ENCODE measurements at places on chromosomes 4 and X.

- H3K36me3 ChIP-seq = peaks cover 42% of the 10 kb centered on the region
- peaks cover 6% of the 10 kb centered on the region for H3K4me1 ChIP-seq
- no peak overlapping the region for H3K4me3 ChIP-seq
- H3K27ac ChIP-seq = no peak overlapping the region
- no peaks in the 10 kb centered on the region for H3K27me3 ChIP-seq
Observed at GRCh38 chr4:2930135-2930757, 33.0 kb downstream of the NOP14 start.

DNA sequence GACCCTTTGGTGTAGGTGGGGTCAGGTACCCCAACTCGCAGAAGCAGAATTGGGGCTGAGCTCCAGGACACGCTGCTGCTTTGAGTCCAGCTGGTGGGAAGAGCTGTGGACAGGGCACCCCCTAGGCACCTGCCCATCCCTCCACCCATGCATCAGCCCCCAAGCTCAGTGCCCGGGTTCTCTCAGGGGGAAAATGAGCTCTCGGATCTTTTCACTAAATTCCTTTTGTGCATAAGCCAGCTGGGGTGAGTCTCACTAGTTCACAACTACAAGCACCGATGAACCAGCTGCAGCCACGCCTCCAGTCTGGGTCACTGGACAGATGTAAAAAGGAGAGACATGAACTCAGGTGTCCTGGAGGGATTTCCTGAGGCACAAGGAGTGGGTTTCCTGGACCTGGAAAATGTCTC, 286.8 kb downstream of the CRLF2 start:
- H3K4me1 ChIP-seq = no peaks in the 10 kb centered on the region
- DNase-seq = no peak
- no peak overlapping the region for H3K4me3 ChIP-seq

GRCh38 chrX:66399273-66399672, 235.2 kb downstream of the HEPH start:
- DNase-seq = no peak
- H3K4me3 ChIP-seq = no peak overlapping the region
- no peaks in the 10 kb centered on the region for H3K27me3 ChIP-seq
- no peaks in the 10 kb centered on the region for H3K36me3 ChIP-seq

- no peaks in the 10 kb centered on the region for H3K4me1 ChIP-seq
- H3K4me3 ChIP-seq = no peak overlapping the region
- H3K27me3 ChIP-seq = peaks cover 14% of the 10 kb centered on the region
- no peaks in the 10 kb centered on the region for H3K36me3 ChIP-seq
Observed at GRCh38 chr4:7716010-7716721, 223.5 kb downstream of the AFAP1 start.

- no peak overlapping the region for H3K27ac ChIP-seq
- DNase-seq = no peak
- H3K36me3 ChIP-seq = no peaks in the 10 kb centered on the region
- H3K4me3 ChIP-seq = no peak overlapping the region
Observed at GRCh38 chr4:159370286-159370685, 267.4 kb downstream of the RAPGEF2 start.

DNA sequence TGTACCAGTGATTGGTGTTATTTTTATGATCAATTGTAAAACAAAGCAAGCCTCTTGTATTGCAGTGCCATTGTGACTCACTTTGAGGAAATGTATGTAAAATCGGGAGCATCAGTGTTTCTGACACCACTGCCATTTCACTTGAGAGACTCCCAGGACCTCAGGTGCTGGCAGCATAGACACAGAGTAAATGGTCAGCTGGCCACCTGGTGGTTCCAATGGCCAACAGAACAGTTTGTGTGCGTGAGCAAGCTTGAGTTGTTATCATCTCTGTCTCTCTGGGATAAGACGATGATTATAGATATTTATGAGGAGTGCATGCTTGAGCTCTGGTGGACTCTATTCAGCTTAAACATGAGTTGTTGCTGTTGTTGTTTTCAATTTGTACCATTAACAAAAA, 356.6 kb downstream of the GUCY2F start:
- H3K27ac ChIP-seq = no peak overlapping the region
- H3K4me1 ChIP-seq = no peaks in the 10 kb centered on the region
- H3K36me3 ChIP-seq = no peaks in the 10 kb centered on the region
- no peak for DNase-seq
- peaks cover 86% of the 10 kb centered on the region for H3K27me3 ChIP-seq
- no peak overlapping the region for H3K4me3 ChIP-seq

- no peaks in the 10 kb centered on the region for H3K36me3 ChIP-seq
- no peak overlapping the region for H3K27ac ChIP-seq
- peak; percentile 74 for DNase-seq
- no peak overlapping the region for H3K4me3 ChIP-seq
- H3K4me1 ChIP-seq = peaks cover 8% of the 10 kb centered on the region
- H3K27me3 ChIP-seq = no peaks in the 10 kb centered on the region
Observed at GRCh38 chrX:38939067-38939466, 137.8 kb downstream of the MID1IP1 start.

- H3K27me3 ChIP-seq = peaks cover 27% of the 10 kb centered on the region
- peak; percentile 84 for DNase-seq
- H3K36me3 ChIP-seq = no peaks in the 10 kb centered on the region
- H3K4me3 ChIP-seq = no peak overlapping the region
- H3K4me1 ChIP-seq = peaks cover 6% of the 10 kb centered on the region
Observed at GRCh38 chrX:19725641-19726040, 161.8 kb downstream of the SH3KBP1 start.

DNA sequence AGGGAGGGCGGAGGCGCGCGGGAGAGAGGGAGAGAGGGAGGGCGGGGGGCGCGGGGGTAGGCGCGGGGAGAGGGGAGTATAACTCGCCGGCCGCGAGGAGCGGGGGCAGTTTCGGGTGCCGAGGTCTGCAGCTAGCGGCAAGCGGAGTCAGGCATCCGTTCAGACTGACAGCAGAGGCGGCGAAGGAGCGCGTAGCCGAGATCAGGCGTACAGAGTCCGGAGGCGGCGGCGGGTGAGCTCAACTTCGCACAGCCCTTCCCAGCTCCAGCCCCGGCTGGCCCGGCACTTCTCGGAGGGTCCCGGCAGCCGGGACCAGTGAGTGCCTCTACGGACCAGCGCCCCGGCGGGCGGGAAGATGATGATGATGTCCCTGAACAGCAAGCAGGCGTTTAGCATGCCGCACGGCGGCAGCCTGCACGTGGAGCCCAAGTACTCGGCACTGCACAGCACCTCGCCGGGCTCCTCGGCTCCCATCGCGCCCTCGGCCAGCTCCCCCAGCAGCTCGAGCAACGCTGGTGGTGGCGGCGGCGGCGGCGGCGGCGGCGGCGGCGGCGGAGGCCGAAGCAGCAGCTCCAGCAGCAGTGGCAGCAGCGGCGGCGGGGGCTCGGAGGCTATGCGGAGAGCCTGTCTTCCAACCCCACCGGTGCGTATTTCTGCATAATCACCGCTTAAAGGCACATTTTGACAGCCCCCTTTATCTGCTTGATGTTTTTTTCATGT, at the start of gene POU4F2:
TSS of gene POU4F2 (plus strand) at position 108 of the 720 bp plus-strand sequence. CDS start at position 356, 248 bp downstream.
- peaks cover 5% of the 10 kb centered on the region for H3K4me1 ChIP-seq
- no peak within 1 kb of the TSS for H3K4me3 ChIP-seq
- DNase-seq = no peak

GRCh38 chr4:157741642-157742041, 431.2 kb downstream of the GASK1B start:
- H3K4me1 ChIP-seq = peaks cover 12% of the 10 kb centered on the region
- no peaks in the 10 kb centered on the region for H3K36me3 ChIP-seq
- no peaks in the 10 kb centered on the region for H3K27me3 ChIP-seq
- peak overlapping the region; percentile 2 for H3K27ac ChIP-seq
- peak; percentile 24 for DNase-seq

DNA sequence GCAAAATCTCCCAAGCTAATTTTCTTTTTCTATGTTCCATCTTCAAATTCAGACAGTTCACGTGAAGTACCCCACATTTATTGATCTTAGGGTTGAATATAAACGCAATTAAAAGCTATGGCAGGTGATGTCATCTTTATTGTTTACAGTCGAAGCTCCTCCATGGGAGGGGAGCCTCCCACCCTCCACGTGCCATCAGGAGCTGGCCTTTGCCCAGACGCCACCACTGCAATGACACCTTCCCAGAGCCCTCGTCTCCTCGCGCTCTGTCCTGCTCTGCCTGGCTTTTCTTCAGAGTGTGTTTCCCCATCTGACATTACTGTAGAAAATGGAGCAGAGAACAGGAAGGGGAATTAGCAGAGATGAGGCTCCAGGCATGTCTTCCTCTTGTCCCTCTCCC, 18.8 kb upstream of the CYP4V2 start:
- H3K27ac ChIP-seq = no peak overlapping the region
- no peaks in the 10 kb centered on the region for H3K27me3 ChIP-seq
- H3K4me3 ChIP-seq = no peak overlapping the region
- H3K36me3 ChIP-seq = no peaks in the 10 kb centered on the region

DNA sequence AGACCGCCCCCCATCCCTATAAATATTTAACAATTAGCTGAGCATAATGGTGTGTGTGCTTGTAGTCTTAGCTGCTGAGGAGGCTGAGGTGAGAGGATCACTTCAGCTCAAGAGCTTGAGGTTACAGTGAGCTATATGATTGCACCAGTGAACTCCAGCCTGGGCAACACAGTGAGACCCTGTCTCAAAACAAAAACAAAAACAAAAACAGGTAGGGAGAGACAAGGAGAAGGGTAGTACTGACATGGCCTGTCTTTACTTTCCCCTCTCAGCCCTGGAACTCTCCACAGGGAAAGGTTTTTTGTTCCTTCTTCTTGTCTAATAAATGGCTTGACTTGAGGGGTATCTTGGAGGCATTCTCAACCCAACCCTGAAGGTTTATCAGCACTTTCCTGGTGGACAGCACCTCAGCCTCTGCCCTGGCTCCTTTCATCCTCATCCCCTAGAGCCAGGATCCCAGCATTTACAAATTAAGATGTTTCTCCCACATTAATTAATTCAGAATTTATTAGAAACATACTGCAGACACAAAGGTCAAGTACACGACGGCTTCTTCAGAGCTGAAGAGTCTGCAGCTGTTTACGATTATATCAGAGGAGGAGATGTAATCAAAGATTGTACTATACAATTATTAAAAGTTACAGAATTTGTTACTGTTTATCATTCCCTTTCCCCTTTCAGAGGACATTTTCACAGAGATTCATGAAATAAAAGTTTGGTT, 131.8 kb downstream of the AFF1 start:
- peaks cover 52% of the 10 kb centered on the region for H3K36me3 ChIP-seq
- no peak overlapping the region for H3K4me3 ChIP-seq
- peaks cover under 1% of the 10 kb centered on the region for H3K4me1 ChIP-seq

GRCh38 chrX:102697494-102697893, 14.8 kb upstream of the GPRASP2 start:
- no peak overlapping the region for H3K4me3 ChIP-seq
- H3K4me1 ChIP-seq = no peaks in the 10 kb centered on the region
- DNase-seq = peak; percentile 2
- no peaks in the 10 kb centered on the region for H3K36me3 ChIP-seq

DNA sequence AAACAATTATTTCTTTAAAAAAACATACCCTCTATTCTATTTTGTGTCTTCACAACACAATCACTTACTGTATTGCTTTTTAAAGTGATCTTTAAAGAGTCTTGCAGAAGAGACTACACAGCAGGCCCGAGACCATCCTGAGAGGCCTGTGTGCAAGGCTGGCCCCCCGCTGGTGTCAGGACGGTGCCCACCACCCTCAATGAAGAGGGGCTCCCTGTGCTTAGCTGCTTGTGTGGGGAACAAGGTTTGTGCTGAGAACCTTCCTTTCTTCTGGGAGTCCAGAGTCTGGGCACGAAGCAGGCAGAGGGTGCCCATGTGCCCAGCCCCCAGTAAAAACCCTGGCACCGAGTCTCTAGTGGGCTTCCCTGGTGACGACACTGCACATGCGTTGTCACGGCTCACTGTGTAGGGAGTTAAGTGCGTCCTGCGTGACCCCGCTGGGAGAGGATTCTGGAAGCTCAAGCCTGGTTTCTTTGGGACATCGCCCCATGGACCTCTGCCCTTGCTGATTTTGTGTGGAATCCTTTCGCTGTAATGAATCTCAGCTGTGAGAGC, 22.0 kb downstream of the RGS12 start:
- no peaks in the 10 kb centered on the region for H3K27me3 ChIP-seq
- peaks cover 12% of the 10 kb centered on the region for H3K4me1 ChIP-seq
- H3K36me3 ChIP-seq = peaks cover 11% of the 10 kb centered on the region

GRCh38 chrX:10726647-10727046, 106.3 kb upstream of the MID1 start:
- H3K4me3 ChIP-seq = no peak overlapping the region
- no peak overlapping the region for H3K27ac ChIP-seq
- peaks cover 33% of the 10 kb centered on the region for H3K27me3 ChIP-seq
- no peaks in the 10 kb centered on the region for H3K4me1 ChIP-seq

GRCh38 chr4:103091601-103092223, 7.9 kb downstream of the BDH2 start:
- no peak overlapping the region for H3K4me3 ChIP-seq
- no peaks in the 10 kb centered on the region for H3K27me3 ChIP-seq
- peaks cover 39% of the 10 kb centered on the region for H3K36me3 ChIP-seq
- peak; percentile 67 for DNase-seq
- peaks cover 14% of the 10 kb centered on the region for H3K4me1 ChIP-seq

GRCh38 chrX:18075603-18076002, 145.1 kb downstream of the BEND2 start:
- H3K36me3 ChIP-seq = no peaks in the 10 kb centered on the region
- no peaks in the 10 kb centered on the region for H3K27me3 ChIP-seq
- DNase-seq = no peak
- no peak overlapping the region for H3K4me3 ChIP-seq
- H3K27ac ChIP-seq = no peak overlapping the region

- H3K4me3 ChIP-seq = no peak overlapping the region
- H3K36me3 ChIP-seq = no peaks in the 10 kb centered on the region
- H3K4me1 ChIP-seq = peaks cover 6% of the 10 kb centered on the region
- no peak for DNase-seq
- H3K27me3 ChIP-seq = peaks cover 96% of the 10 kb centered on the region
Observed at GRCh38 chrX:72102760-72103159, 29.0 kb downstream of the RTL5 start.

GRCh38 chr4:74181219-74181618, 23.3 kb downstream of the MTHFD2L start:
- peaks cover 53% of the 10 kb centered on the region for H3K36me3 ChIP-seq
- H3K4me3 ChIP-seq = no peak overlapping the region
- DNase-seq = no peak

DNA sequence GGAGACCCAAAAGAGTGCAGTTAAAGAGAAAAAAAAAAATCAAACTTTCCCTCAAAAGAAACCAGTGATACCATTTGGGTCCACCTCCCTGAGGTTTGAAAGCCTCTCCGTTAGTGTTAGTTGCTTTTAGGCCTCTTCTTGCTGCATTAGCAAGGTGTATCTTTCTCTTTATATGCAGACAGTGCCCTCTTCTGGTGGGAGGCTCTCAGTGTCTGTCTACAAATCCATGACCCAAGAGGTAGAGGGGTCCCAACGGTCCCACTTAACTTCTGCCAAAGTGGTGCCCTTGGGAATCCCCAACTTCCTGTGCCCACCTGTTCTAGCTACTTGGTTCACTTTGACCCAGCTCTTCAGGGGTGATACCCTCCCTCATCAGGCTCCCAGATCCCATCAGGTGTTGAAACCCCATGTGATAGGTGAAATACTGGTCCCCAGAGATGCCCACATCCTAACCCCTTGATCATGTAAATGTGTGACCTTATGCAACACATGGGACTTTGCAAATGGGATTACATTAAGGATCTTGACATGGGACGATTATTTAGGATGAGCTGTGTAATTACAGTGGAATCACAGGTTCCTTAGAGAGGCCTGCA, 63.7 kb upstream of the CD99 start:
- H3K27me3 ChIP-seq = no peaks in the 10 kb centered on the region
- no peak overlapping the region for H3K27ac ChIP-seq
- H3K4me3 ChIP-seq = no peak overlapping the region
- peak; percentile 65 for DNase-seq
- H3K4me1 ChIP-seq = no peaks in the 10 kb centered on the region
- H3K36me3 ChIP-seq = peaks cover 48% of the 10 kb centered on the region

GRCh38 chrX:47420265-47420664, 49.9 kb downstream of the ZNF157 start:
- H3K4me3 ChIP-seq = no peak overlapping the region
- DNase-seq = no peak
- no peaks in the 10 kb centered on the region for H3K27me3 ChIP-seq
- H3K27ac ChIP-seq = no peak overlapping the region

All from MCF 10A (cell line).